ENCODE measurements at places on chromosomes 1 and 21. TPM values are rescaled to one million over a fixed set of nuclear protein-coding genes. Genes with fewer than 3 reads are reported as not detected.

GRCh38 chr1:109091078-109091838 is 694 bp downstream of the TMEM167B start:
- H3K27ac ChIP-seq, result peak overlapping the region; percentile 82
- H3K36me3 ChIP-seq, result peaks cover 4% of the 10 kb centered on the region
- peak; percentile 61 for DNase-seq
- H3K4me1 ChIP-seq, result peaks cover 8% of the 10 kb centered on the region

- H3K4me3 ChIP-seq, result no peak overlapping the region
- no peak for DNase-seq
- no peak overlapping the region for H3K27ac ChIP-seq
- no peaks in the 10 kb centered on the region for H3K27me3 ChIP-seq
- H3K36me3 ChIP-seq, result no peaks in the 10 kb centered on the region
- no peaks in the 10 kb centered on the region for H3K4me1 ChIP-seq
Measured at GRCh38 chr1:223477456-223477855, 84.2 kb downstream of the CCDC185 start.

DNA sequence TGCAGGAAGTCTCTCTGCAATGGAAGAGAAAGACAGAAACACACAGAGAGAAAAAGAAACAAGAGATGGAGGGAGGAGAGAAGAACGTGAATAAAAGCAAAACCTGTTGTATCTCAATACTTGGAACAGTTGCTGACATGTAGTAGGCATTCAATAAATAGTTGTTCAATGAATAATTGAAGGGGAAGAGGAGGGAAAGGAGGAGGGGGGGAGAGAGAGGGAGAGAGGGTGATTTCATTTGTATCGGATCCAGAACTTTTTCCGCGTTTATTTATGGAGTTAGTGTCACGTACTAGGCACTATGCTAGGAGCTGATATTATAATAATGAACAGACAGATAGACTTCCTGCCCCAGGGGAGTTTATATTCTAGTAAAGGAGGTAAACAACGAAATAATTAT is 144.1 kb downstream of the OMA1 start:
- H3K36me3 ChIP-seq, result no peaks in the 10 kb centered on the region
- H3K27ac ChIP-seq, result no peak overlapping the region

DNA sequence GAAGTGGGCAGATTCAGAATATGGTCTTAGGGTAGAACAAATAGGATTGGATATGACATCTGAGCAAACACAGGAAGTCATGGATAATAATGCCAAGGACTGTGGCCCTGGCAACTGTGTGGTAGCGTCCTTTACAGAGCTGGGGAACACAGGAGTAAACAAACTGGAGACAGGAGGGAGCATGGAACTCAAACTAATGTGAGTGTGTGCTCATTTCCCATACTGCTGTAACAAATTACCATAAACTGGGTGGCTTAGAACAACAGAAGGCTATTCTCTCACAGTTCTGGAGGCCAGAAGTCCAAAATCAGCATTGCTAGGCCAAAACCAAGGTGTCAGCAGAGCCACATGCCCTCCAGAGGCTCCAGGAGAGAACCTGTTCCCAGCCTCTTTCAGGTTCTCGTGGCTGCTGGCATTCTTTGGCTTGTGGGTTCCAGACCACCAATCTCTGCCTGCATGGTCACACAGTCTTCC is 106.4 kb downstream of the TGFBR3 start:
- no peaks in the 10 kb centered on the region for H3K4me1 ChIP-seq
- H3K27ac ChIP-seq, result no peak overlapping the region
- no peak overlapping the region for H3K4me3 ChIP-seq
- no peak for DNase-seq

GRCh38 chr1:231021540-231022031 is 18.5 kb downstream of the FAM89A start:
- no peaks in the 10 kb centered on the region for H3K27me3 ChIP-seq
- no peaks in the 10 kb centered on the region for H3K36me3 ChIP-seq
- no peaks in the 10 kb centered on the region for H3K4me1 ChIP-seq
- no peak overlapping the region for H3K27ac ChIP-seq

- no peak overlapping the region for H3K27ac ChIP-seq
- H3K27me3 ChIP-seq, result no peaks in the 10 kb centered on the region
- no peak for DNase-seq
- H3K36me3 ChIP-seq, result peaks cover 12% of the 10 kb centered on the region
- H3K4me3 ChIP-seq, result no peak overlapping the region
- H3K4me1 ChIP-seq, result no peaks in the 10 kb centered on the region
Measured at GRCh38 chr1:248850124-248850523, 8.8 kb downstream of the ZNF692 start.

ARHGAP30 gene
- total RNA-seq, result 5.3 TPM

HTR6 gene
- not detected for total RNA-seq
